ENCODE measurements at places on chromosomes 5 and 9. TPM values are rescaled to one million over a fixed set of nuclear protein-coding genes. Genes with fewer than 3 reads are reported as not detected.

Gene WDR31
- total RNA-seq = 12.4 TPM

GRCh38 chr9:1456301-1457024 lies 406.3 kb downstream of the DMRT2 start:
- no peak for DNase-seq

DNA sequence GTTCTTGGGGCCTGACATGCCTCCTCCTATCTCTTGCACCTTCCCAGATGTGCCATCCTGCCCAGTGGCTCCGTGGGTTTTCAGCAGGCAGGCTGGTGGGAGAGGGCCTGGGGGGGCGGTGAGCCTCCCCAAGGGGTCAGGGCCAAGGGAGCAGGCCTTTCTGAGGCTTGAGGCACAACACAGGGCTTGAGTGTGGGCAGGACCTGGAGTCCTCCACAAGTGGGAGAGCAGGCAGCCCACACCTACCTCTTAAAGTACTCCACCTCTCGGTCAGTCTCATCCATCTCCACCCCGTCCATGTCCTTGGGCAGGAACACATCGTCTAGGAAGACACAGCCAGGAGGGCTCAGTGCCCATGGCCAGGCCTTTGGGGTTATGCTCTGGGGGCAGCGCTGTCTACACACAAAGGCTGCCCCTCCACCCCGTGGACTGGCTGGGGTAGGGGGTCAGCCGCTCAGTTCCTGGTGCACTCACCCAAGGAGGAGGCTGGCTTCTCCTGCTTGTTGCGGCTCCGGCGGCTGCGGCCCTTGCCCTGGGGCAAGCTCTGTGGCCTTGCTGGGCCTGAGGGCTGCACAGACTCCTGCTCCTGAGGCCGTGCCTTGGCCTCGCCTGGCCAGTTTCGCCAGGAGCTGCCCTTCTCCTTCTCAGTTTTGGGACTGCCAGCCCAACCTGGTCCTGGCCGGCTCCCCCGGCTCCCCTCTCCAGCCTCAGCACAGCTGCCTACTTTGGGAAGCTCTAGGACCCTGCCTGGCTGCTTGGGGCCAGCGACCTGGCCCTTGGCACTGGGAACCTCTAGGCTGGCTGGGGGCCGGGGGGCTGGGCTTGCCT lies 7.2 kb upstream of the DDX41 start:
- DNase-seq = peak; percentile 10

DNA sequence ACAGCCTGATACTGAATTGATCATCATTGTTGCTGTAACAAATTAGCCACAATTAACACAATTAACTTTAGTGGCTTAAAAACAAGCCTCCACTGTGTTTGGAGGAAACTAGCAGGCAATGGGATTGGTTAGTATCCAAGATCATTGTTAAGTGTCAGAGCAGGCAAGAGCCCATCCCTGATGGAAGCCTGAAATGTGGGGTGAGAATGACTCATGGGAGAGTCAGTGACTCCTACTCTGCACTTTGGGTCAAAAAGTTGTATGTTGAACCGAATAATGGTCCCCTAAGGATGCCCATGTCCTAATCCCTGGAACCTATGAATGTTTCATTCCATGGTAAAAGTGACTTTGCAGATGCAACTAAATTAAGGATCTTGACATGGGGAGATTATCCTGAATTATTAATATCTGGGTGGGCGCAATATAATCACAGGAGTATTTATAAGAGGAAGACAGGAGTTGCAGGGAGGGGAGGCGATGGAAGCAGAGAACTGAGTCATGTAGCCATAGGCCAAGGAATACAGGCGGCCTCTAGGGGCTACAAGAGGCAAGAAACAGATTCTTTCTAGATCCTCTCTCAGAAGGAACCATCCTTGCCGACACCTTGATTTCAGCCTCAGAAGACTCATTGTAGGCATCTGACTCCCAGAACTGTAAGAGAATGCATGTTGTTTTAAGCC lies 28.8 kb downstream of the ALG2 start:
- no peak for DNase-seq

GRCh38 chr5:143896966-143897365 lies 85.0 kb downstream of the HMHB1 start:
- DNase-seq = no peak

DNA sequence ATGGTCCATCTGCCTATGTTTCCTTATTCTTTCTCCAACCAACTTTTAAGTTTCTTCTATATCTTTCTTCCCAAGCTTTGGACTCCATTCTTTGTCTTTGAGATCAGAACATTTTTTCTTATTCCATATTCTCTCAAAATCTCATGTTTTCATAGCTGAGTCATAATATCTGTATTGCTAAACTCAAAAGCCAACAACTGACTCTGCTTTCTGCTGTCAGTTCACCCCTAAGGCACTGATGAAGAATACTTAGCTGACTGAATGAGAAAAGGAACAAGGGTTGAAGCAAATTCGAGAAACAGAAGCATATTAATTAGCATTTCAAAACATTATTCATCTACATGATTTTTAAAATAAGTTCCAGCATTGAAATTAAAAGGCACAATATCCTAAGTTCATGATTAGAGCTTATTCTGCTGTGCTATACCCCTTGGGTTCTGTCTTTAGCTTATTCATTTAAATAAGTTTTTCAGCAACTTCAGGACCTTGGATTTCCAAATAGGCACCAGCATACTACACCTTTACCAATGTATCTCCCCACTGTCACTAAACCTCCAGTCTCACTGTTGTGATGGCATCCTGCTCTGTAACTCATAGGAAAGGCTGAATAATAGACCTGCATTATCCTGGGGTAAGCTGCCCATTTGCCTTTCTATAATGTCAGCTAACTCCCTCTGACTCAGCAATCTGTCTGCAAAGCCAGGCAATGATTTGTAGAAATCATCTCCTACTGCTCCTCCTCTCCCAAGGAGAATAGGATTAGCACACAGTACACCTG lies 49.9 kb upstream of the C5orf46 start:
- DNase-seq = no peak

Gene SLC6A7
- not detected for total RNA-seq

DNA sequence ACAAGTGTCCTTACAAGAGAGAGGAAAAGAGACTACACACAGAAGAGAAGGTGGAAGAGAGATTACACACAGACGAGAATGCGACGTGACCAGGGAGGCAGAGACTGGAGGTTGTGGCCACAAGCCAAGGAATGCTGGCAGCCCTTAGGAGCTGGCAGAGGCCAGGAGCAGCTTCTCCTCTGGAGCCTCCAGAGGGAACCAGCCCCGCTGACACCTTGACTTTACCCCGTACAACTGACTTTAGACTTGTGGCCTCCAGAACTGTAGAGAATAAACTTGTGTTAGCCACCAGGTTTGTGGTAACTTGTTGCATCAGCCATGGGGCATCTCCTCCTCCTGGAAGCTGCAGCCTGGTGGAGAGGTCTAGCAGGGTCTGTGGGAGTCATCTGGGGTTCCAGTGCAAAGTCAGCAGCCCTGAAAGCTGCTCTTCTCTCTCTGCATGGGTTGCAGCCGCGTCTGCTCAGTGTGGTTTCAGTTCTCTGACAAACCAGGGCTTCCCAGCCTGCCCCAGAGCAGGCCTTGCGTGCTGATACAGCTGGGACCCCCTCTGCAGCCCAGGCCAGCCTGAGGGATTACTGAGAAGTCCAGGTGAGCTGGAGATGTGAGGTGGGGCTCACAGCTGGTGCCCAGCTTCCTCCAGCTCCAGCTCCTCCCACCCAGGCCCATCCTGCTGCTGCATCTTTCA lies 30.8 kb upstream of the CNOT6 start:
- DNase-seq = no peak
